Muscle of leg (tissue), 16 donors: ENCODE measurements at places on chromosomes 16 and 17.

GRCh38 chr17:40168262-40168832 lies 8.9 kb upstream of the RAPGEFL1 start:
- H3K4me3 ChIP-seq, result no peak overlapping the region
- H3K36me3 ChIP-seq, result peaks cover 68% of the 10 kb centered on the region
- peak overlapping the region; percentile 56 for H3K27ac ChIP-seq

DNA sequence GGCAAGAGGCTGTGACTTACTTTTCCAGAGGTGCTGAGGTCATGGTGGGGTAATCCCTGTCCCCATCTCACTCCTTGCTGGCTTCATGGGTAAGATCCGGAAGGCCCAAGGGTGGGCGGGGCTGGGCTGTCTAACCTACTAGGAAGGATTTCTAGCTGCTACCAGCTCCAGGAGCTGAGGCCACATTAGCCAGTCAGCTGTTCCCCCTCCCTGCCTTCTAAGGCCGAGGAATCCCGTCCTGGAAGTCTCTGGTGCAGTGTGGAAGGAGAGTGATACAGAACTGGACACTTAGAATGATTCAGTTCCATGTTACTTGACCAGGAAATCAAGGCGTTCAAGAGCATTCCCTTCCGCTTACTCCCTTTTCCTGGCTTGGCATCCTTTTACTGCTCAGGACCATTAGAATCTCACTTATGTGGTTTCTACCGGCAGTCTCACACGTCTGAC lies 8.9 kb downstream of the GNGT2 start:
- H3K4me3 ChIP-seq, result no peak overlapping the region
- no peak overlapping the region for H3K27ac ChIP-seq
- no peaks in the 10 kb centered on the region for H3K36me3 ChIP-seq
- H3K4me1 ChIP-seq, result no peaks in the 10 kb centered on the region
- H3K27me3 ChIP-seq, result peaks cover 9% of the 10 kb centered on the region
- no peak for DNase-seq

- H3K4me1 ChIP-seq, result peaks cover 17% of the 10 kb centered on the region
- H3K36me3 ChIP-seq, result peaks cover 21% of the 10 kb centered on the region
- H3K27me3 ChIP-seq, result no peaks in the 10 kb centered on the region
- H3K4me3 ChIP-seq, result no peak overlapping the region
- peak; percentile 93 for DNase-seq
- H3K27ac ChIP-seq, result peak overlapping the region; percentile 67
Measured at GRCh38 chr17:41697122-41697962, 8.7 kb downstream of the EIF1 start.

- no peak for DNase-seq
- H3K4me3 ChIP-seq, result no peak overlapping the region
- no peaks in the 10 kb centered on the region for H3K27me3 ChIP-seq
- H3K4me1 ChIP-seq, result no peaks in the 10 kb centered on the region
Measured at GRCh38 chr16:53933407-53933806, 229.5 kb downstream of the FTO start.

- H3K36me3 ChIP-seq, result peaks cover 30% of the 10 kb centered on the region
- no peak overlapping the region for H3K4me3 ChIP-seq
- peak overlapping the region; percentile 51 for H3K27ac ChIP-seq
- DNase-seq, result peak; percentile 29
- H3K27me3 ChIP-seq, result no peaks in the 10 kb centered on the region
Measured at GRCh38 chr16:28910086-28911031, 14.7 kb downstream of the RABEP2 start.

DNA sequence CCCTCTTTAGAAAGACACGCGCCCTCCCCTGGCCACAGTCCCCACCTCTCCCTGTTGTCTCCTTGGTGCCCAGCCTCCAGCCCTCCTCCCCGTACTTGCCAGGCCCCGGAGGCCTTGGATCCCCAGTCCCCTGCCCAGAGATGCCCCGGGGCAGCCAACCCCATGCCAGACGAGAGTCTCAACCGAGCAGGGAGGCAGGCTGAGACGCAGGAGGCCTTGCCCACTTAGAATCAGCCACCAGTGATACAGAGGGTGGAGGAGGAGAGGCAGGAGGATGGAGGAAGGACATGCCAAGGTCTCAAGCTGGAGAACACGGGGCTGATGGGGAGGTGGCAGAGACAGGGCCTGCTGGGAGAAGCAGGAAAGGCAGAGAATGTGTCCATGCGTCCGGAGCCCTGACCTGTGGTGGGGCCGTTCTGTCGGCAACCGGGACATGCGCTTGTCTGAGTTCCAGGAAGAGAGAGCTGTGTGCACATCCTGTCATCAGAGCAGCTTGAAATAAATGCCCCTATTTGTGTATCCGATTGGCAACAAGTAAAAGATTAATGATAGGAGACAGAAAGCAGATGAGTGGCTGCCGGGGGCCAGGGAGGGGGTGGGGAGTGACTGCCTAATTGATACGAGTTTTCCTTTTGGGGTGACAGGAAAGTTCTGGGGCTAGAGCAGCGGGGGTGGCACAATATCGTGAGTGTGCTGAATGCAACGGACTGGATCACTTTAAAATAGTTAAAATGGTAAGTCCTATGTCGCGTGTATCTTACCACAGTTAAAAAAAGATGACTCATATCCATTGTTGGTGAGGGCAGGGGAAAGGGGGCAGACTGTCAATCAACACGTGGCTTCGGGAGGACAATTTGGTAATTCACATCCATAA lies 44.7 kb upstream of the MEAK7 start:
- peaks cover 24% of the 10 kb centered on the region for H3K27me3 ChIP-seq
- DNase-seq, result no peak
- peak overlapping the region; percentile 67 for H3K27ac ChIP-seq
- H3K4me1 ChIP-seq, result peaks cover 18% of the 10 kb centered on the region

DNA sequence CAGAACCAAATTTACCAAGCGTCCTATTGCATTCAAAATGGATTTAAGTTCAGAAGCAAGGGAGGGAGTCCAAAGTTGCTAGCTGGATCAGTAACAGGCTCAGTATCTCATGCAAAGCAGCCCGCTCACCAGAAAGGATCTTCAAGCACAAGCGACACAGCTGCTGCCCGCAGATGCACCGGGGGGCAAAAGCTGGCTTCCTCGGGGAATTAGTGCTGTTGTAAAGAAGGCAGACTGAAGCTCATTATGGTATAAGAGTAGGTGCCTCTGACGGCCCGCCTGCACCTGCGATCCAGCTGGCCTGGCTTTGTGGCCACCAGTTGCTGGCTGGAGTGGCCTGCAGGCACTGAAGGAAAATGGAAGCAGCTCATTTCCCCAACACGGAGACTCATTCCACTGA lies 128.4 kb upstream of the RCVRN start:
- peaks cover 16% of the 10 kb centered on the region for H3K36me3 ChIP-seq
- peak; percentile 77 for DNase-seq
- H3K4me3 ChIP-seq, result no peak overlapping the region

GRCh38 chr17:75565066-75565465 lies 22.5 kb upstream of the MYO15B start:
- no peak overlapping the region for H3K4me3 ChIP-seq
- no peak for DNase-seq
- H3K36me3 ChIP-seq, result no peaks in the 10 kb centered on the region
- H3K27ac ChIP-seq, result no peak overlapping the region
- H3K4me1 ChIP-seq, result peaks cover 12% of the 10 kb centered on the region
- no peaks in the 10 kb centered on the region for H3K27me3 ChIP-seq

GRCh38 chr17:57539529-57540301 lies 205.4 kb downstream of the CCDC182 start:
- H3K27ac ChIP-seq, result no peak overlapping the region
- peaks cover 14% of the 10 kb centered on the region for H3K27me3 ChIP-seq
- H3K4me1 ChIP-seq, result peaks cover 13% of the 10 kb centered on the region

- H3K36me3 ChIP-seq, result no peaks in the 10 kb centered on the region
- H3K4me1 ChIP-seq, result peaks cover 5% of the 10 kb centered on the region
- H3K27ac ChIP-seq, result no peak overlapping the region
- H3K27me3 ChIP-seq, result no peaks in the 10 kb centered on the region
Measured at GRCh38 chr17:74303305-74303704, 22.7 kb upstream of the KIF19 start.

DNA sequence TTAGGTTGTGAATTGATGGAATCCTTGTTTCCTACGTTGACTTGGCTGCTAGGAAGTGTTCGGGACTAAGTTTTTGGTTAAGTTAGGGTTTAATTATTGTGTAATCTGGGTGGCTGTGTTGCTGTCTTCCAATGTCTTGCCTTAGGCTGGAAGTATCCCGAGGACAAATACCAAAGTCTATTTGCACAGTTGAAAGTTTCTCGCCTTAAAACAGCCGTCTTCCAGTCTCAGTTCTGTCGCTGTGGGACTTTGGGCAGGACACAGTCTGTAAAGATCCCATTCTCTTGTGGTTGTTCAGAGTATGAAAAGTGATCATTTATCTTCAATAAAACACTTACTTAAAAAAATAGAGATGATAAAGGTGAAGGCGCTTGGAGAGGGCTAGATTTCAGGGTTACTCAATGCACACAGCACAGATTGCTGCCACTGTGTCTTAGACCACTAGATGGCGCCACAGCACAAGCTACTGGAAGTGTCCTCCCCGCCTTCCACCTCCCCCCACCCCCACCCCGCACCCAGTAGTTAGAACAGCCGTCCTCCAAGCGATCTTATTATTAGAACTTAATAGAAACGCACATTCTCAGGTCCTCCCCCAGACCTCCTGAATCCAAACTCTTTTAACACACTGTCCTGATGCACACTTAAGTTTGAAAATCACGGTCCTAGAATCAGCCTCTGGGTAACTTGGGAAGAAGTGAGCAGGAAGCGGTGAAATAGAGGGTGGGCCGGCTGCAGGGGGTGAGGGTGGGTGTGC lies 45.8 kb downstream of the AKAP1 start:
- peak; percentile 85 for DNase-seq
- H3K36me3 ChIP-seq, result no peaks in the 10 kb centered on the region
- peaks cover 1% of the 10 kb centered on the region for H3K27me3 ChIP-seq
- peaks cover 4% of the 10 kb centered on the region for H3K4me1 ChIP-seq
- H3K4me3 ChIP-seq, result no peak overlapping the region

GRCh38 chr16:89742948-89743347 lies 21.6 kb downstream of the ZNF276 start:
- no peak for DNase-seq
- H3K4me3 ChIP-seq, result no peak overlapping the region
- H3K27ac ChIP-seq, result no peak overlapping the region
- H3K27me3 ChIP-seq, result no peaks in the 10 kb centered on the region

DNA sequence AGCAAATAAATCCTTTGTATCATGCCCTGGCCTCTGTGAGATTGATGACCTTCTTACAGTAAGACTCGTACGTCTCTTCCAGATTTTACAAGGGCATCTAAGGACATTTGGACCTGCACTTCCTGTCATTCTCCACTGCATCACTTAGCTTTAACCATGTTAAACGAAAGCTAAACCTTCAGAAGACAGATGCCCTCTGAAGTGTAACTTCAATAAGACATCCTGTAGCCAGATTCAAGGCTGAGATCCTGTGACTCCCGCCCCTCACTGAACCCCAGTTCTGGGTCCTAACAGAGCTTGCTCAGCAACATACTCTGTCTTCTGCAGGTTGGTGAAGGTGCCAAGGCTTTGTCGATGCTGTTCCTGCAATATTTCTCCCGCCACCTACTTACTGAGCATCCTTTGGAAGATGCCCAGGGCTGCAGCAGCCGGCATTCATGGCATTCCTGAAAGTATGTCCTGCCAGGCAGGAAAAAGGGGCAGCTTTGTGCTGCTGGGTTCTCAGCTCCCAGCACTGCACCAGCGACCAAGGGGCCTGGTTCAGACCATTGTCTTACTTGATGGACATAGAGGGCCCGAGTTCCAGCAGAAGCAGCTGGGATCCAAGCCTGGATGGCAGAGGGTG lies 131.1 kb downstream of the AXIN2 start:
- no peaks in the 10 kb centered on the region for H3K36me3 ChIP-seq
- H3K4me1 ChIP-seq, result peaks cover 11% of the 10 kb centered on the region
- H3K27ac ChIP-seq, result no peak overlapping the region
- peak; percentile 33 for DNase-seq

GRCh38 chr16:8375232-8375587 lies 215.1 kb downstream of the TMEM114 start:
- no peaks in the 10 kb centered on the region for H3K27me3 ChIP-seq
- H3K4me3 ChIP-seq, result no peak overlapping the region
- peaks cover 2% of the 10 kb centered on the region for H3K4me1 ChIP-seq
- no peaks in the 10 kb centered on the region for H3K36me3 ChIP-seq
- DNase-seq, result peak; percentile 79

GRCh38 chr16:50889746-50890145 lies 147.9 kb downstream of the CYLD start:
- H3K4me1 ChIP-seq, result no peaks in the 10 kb centered on the region
- DNase-seq, result no peak
- H3K36me3 ChIP-seq, result no peaks in the 10 kb centered on the region
- H3K27me3 ChIP-seq, result no peaks in the 10 kb centered on the region
- no peak overlapping the region for H3K27ac ChIP-seq
